ENCODE measurements at places on chromosomes 11 and 22.
A peak's percentile ranks its signal among the peaks of the same experiment; 100 is the strongest.

DNA sequence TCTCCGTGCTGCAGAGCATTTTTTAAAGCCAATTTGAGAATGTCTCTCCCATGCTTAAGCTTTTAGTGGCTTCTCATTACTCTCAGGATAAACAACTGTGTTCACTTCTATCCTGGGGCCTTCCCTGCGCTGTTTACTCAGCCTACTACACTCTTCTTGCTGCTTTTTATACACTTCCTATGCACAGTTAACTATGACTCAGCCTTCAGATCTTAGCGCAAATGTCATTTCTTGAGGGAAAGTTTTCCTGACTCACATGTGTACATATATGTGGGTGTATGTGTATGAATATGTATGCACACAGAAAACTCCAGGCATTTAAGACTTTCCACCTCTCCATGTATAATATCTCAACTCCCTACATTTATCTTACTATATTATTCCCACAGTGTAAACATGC lies 9.8 kb downstream of the THAP12 start:
- peak; percentile 61 for DNase-seq

GRCh38 chr11:10797531-10797930 lies 11.2 kb downstream of the EIF4G2 start:
- DNase-seq, result no peak

- DNase-seq, result peak; percentile 34
Measured at GRCh38 chr22:27874185-27874584, 44.9 kb downstream of the PITPNB start.

DNA sequence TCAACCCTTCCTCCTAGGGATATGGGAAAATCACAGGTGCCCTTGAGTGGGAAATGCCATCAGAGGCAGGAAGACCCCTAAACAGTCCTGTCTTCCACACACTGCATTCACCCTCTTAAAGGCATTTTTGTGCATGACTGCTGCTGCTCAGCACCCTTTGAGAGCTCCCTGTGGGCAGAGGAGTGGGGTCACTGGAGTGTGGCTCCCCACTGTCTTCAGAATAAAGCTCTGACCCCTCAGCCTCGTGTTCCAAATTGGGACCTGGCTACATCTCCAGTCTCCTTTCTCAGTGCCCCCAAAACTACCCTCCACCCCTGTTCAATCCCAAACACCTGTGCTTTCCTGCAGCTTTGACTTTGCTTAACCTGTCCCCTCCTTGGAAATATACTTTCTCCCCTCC lies 46.6 kb downstream of the CHRDL2 start:
- DNase-seq, result no peak

DNA sequence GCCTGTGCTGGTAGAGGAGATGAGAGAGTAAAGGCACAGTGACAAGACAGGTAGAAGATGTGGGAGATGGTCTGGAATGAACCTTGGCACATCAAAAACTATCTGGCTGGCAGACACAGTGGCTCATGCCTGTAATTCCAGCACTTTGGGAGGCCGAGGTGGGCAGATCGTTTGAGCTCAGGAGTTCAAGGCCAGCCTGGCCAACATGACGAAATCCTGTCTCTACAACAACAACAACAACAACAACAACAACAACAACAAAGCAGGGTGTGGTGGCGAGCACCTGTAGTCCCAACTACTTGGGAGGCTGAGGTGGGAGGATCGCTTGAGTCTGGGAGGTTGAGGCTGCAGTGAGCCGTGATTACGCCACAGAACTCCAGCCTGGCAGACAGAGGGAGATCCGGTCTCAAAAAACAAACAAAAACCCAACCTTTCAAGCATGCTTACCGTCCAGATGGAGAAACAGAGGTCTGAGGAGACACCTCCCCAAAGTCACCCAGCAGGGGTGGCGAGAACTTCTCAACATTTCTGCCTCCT lies 11.8 kb downstream of the KCTD21 start:
- DNase-seq, result no peak

- no peak for DNase-seq
Measured at GRCh38 chr11:83192606-83193245, 786 bp upstream of the ANKRD42 start.

GRCh38 chr11:3152471-3153110 lies 12.5 kb downstream of the OSBPL5 start:
- no peak for DNase-seq

DNA sequence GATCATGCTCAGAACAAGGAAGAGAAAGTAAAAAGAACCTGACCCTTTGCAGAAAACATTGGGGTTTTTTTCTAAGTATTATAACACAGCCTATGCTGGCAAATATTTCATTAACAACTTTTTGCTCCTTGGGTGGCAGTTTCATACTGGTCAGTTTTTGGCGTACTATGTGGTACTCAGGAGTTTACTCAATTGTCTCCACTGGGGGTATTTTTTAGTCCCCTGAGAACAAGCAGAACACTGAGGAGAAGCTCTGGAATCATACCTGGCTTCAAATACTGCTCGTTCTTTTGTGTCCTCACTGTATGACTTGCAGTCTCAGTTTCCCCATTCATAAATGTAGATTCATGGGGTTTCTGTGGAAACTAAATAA lies 90.4 kb downstream of the SERGEF start:
- no peak for DNase-seq

- DNase-seq, result no peak
Measured at GRCh38 chr22:18035751-18036150, 11.4 kb upstream of the MICAL3 start.

- no peak for DNase-seq
Measured at GRCh38 chr11:112200252-112200651, 24.9 kb downstream of the BCO2 start.

- DNase-seq, result no peak
Measured at GRCh38 chr22:38618258-38618657, 37.9 kb downstream of the FAM227A start.

DNA sequence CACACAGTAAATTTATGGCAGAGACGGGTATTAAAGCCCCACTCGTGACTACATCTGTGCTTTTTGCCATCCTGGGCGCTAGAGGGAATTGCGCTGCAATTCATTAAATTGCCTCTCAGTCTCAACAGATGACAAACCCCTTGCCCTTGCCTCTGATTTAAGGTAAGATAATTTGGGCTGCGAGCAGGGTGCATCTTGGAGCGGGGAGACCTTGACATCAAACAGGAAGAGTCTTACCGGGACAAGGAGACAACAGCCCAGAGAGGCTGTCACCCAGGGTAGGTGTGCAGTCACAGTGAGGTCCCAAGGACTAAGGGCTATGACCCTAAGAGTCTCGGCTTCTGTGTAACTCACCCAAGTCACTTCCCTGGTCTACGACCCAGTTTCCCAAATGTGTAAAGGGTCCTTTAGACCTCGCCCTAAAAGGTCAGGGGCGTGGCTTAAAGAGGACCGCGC lies 449 bp upstream of the TOM1 start:
- no peak for DNase-seq

DNA sequence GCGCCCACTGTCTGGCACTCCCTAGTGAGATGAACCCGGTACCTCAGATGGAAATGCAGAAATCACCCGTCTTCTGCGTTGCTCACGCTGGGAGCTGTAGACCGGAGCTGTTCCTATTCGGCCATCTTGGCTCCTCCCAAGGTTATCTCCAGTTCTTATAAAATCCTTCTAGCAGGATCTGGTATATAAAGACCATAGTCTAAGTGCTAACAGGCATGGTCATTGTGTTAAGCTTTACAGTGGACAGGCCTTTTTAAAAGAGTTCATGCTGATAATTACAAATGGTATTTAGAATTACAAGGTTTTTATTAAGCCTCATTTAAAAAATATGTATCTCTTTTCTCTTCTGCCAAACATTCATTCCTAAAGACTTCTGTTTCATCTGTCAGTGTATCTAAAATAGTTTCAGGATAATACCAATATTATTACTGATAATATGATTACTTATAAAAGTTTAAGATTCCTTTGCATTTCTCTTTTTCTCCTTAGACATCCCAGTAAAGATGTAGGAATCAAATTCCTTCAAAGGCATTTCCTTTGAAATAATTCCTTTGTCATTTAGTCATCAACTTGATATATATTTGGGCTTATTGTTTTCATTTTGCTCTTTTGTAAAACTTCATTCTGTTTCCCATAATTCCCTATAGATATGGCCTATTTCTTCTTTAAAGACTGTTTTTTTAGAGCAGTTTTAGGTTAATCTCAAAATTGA lies 20.7 kb downstream of the DDX10 start:
- no peak for DNase-seq

- peak; percentile 68 for DNase-seq
Measured at GRCh38 chr11:111977146-111978027, 40.2 kb downstream of the DIXDC1 start.

- no peak for DNase-seq
Measured at GRCh38 chr22:26229910-26230309, 60.6 kb downstream of the SEZ6L start.

- no peak for DNase-seq
Measured at GRCh38 chr11:76185511-76185910, 20.8 kb downstream of the WNT11 start.

DNA sequence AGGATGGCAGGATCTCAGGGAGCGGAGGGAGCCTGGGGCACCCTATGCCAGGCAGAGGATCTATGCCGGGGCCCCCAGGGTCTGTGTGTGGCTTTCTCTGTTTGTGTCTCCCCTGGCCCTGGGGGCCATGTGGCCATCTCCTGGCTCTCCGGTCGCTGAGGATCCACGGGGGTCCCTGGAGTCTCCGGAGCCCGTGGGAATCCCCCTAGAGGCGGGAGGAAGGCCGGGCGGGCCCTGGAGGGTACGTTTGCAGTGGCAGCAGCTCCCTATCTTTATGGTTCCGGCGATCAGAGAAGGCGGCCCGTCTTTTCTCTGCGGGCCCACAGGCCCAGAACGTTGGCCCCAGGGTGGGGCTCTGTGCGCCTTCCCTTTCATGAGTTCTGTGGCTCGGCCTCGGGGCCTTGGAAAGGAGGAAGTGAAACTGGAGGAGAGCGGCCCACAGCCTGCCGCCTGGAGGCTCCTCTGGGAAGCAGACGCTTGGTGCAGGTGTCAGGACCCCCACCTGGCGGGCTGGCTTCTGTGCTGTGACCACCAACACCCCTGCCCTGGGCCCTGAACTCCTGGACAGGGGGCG lies 82.1 kb downstream of the KCNQ1 start:
- peak; percentile 65 for DNase-seq

DNA sequence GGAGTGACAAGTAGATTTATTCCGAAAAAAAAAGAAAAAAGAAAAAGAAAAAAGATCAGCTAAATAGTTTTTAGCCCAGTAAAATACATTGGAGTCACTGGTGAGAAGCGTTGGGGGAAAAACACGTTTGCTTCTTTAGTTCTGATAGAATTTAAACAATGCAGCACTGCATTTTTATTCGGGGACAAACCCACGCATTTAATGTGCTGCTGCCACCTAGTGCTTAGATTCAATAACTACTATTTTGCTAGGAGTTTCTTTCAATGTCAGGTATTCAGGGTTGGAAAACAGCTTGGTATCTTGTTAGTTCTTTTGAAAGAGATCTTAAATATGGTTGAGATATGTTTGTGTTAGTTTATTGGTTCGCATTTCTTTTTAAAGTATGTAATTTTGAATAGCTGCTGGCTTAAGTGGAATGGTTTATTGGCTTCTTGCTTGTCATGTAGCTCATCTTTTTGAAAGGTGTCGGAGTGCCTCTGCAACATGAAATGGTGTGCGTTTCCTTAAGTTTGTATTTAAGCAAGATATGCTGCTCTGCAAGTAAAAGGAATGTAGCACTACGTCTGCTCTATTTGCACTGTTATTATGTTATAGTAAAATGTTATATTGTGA lies 41.9 kb downstream of the SVIP start:
- peak; percentile 78 for DNase-seq

DNA sequence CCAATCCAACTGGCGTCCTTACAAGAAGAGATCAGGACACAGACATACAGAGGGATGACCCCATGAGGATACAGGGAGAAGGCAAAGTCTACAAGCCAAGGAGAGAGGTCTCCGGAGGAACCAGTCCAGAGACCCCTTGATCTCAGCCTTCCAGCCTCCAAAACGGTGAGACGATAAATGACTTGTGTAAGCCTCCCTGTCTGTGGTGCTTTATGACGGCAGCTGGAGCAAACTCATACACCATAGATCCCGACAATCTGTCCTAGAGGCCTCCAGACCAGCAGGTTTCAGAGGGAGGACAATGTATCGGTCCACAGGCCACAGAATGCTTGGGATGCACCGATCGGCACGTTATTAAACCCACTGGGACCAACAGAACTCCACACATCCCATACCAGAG lies 383.3 kb downstream of the SHANK2 start:
- no peak for DNase-seq

GRCh38 chr22:48238284-48238915 lies 1476.0 kb downstream of the TBC1D22A start:
- no peak for DNase-seq

GRCh38 chr11:65868076-65868667 lies 4.4 kb downstream of the EFEMP2 start:
- no peak for DNase-seq

DNA sequence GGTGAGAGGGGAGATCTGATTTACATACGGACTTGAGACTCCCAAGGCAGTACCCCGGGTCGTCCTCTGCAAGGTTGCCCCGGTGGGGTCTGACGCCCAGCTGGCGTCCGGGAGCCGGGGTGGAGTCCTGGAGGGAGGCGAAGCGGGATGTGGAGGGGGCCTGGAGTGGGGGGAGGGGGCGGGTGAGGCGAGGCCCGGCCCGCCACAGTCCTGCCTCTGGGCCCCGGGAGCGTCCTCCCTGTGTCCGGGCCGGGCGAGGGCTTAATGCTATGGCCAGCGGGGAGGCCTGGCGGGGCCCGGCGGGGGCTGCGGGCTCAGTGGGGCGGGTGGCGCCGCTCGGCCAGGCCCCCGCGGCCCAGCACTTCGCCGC lies 2.4 kb upstream of the MYBPC3 start:
- DNase-seq, result no peak

GRCh38 chr11:11346303-11346702 lies 6.7 kb downstream of the CSNK2A3 start:
- DNase-seq, result no peak

GRCh38 chr11:60977836-60978235 lies 6.4 kb downstream of the CD6 start:
- no peak for DNase-seq

GRCh38 chr11:57085611-57086010 lies 96.1 kb upstream of the LRRC55 start:
- no peak for DNase-seq

DNA sequence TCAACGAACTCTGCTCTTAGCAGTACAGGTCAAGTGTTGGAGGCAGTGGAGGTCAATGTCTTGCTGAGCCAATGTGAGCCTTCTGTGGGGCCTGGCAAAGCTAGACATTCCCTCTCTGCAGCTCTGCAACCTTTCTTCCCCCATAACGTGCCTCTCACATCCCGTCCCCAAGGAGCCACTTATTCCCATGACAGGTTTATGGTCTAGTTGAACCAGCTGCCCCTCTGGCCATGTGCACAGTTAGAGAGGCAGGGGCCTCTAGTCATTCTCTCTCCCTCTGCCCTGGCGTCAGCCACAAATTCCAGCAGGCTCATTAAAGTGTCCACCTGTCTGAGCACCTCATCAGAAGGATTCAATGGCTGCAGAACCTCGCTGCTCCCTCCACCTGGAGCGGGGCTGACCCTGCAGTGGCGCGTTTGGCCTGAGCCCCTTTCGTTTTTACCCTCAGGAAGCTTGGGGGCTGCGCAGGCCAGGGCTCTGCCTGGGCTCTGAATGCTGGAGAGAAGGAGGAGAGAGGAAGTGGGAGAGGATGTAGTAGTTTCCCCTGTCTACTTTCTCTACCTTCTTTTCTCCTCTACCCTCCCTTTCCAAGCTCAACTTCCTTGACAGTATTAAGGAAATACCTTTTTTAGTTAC lies 302.1 kb upstream of the B3GAT1 start:
- no peak for DNase-seq

GRCh38 chr11:862081-862661 lies 19.5 kb downstream of the TSPAN4 start:
- DNase-seq, result no peak

GRCh38 chr11:12744826-12745502 lies 70.7 kb downstream of the TEAD1 start:
- no peak for DNase-seq

- no peak for DNase-seq
Measured at GRCh38 chr22:31262312-31263133, 29.8 kb downstream of the PIK3IP1 start.

- DNase-seq, result no peak
Measured at GRCh38 chr11:111623527-111624030, 21.3 kb downstream of the SIK2 start.

Measured in activated CD4-positive, alpha-beta T cell treated with anti-CD3 and anti-CD28 coated beads, Interleukin-2, amount 10 ng/mL, durations not matched to agents 24 days and 14 days (primary cell).